ENCODE measurements at places on chromosomes 1 and 21.

DNA sequence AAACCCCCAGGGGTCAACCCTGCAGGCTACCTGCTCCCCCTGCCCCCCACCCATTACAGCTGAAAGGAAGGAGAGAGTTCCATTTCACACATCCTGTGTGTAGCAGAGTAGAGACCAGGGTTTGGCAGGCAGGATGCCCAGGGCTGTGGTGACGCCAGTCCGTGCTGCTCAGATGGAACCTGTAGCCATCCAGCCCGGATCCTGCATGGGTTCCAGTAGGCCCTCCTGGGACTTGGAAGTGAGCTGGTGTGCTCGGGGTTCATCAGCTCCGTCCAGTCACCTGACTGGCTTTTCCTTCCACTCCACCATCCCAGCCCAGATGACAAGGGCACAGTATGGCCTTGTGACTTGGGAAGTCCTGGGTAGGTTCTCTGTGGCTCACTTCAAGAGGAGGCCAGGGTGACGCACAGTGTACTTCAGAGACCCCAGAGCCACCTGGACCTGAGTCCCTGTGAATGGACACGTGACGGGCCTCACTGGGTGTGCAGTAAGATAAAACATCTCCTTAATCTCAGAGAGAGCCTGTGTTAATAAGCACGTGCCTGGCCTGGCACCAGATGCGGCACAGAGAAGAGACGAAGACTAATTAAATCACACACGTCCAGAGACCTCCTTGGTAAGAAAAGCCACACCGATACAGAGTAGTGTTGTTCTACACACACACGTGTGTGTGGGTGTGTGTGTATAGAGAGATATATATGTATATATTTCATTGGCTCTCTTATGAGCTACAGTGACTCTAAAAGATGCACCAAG, 16.0 kb downstream of the ITPKB start:
- no peak for DNase-seq

DNA sequence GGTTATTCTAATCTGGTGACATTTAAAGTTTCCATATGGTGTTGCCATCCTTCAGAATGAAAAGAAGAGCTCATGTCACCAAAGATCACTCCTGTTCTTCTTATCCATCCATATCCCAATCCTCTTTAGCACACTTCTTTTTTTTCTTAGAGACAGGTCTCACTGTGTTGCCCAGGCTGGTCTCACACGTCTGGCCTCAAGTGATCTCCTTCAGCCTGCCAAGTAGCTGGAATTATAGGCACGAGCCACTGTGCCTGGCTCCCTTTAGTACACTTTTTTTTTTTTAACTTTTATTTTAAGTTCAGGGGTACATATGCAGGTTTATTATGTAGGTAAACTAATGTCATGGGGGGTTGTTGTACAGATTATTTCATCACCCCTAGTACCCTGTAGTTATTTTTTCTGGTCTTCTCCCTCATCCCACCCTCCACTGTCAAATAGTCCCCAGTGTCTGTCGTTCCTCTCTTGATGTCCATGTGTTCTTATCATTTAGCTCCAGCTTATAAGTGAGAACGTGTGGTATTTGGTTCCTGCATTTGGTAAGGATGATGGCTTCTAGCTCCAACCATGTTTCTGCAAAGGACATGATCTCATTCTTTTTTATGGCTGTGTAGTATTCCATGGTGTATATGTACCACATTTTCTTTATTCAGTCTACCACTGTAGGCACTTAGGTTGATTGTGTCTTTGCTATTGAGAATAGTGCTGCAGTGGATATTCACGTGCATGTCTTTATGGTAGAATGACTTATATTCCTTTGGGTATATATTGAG, 40.6 kb downstream of the CTTNBP2NL start:
- DNase-seq, result no peak

DNA sequence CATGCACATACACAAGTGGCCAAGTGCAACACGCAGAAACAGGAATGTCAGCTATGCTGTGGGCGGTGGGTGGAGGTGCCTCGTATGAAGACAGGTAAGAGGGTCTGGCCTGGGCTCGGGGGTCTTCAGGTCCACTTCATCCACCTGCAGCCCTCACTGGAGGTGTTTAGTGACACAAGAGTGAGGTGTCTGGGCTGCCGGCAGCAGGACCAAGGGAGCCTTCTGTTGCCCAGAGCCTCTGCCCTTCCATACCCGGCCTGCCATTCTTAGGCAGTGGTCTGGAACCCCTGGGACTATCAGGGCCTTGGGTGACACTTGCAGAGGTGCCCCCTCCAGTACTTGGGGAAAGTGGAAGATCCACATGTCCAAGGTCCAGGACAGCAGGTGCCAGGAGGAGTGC, 21.7 kb upstream of the ACTRT2 start:
- DNase-seq, result no peak

- no peak for DNase-seq
Measured at GRCh38 chr1:44108241-44108640, 10.4 kb upstream of the KLF17 start.

- DNase-seq, result no peak
Measured at GRCh38 chr1:209102120-209102519, 481.4 kb upstream of the CAMK1G start.

DNA sequence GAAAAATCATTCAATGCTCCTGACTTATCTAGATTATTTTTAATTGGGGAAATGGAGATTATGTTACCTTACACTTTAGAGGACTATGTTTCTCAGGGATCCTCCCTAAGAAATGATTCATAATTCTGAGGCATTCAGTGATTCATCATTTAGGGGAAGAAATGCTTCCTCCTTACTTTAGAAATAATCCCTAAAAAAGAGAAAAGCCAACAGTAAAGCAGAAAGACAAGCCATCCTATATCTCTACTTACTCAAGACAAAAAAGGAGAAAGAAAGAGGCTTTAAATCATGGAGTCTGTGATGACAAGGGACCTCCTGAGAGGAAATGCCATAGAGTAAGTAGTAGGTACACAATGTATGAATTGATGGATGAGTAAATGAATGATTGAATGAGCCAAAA, 137.0 kb downstream of the BRINP2 start:
- DNase-seq, result no peak

All from left colon (tissue), 2 donors.